ENCODE measurements at places on chromosomes 4 and X.

GRCh38 chr4:113971706-113972360 is 7.6 kb downstream of the ARSJ start:
- DNase-seq = no peak

- DNase-seq = peak; percentile 57
Measured at GRCh38 chr4:173012608-173013007, 156.0 kb upstream of the GALNT7 start.

DNA sequence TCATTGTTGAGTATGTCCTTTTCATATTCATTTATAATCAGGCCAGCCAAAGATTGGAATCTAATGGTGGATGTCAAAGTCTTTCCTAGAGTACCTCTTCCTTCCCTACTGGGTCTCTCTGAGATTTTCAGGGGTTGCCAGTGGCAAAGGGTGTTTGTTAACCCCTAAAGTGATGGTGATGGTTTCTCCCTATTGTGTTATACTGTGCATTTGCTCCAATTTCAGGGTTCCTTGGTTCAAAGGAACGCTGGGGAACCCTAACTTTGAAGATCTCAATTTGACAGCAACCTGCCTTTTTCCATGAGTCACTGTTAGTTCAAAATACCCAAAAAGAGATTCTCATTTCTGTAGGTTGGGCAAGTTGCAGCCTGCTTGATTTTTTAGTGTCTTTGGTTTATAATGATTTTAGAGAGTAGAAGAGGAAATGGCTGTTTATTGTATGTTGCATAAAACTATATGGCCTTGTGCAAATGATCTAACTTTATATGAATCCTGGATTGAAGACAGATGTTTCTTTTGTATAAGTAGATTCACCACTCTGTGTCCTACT is 23.0 kb downstream of the GAB1 start:
- DNase-seq = no peak

DNA sequence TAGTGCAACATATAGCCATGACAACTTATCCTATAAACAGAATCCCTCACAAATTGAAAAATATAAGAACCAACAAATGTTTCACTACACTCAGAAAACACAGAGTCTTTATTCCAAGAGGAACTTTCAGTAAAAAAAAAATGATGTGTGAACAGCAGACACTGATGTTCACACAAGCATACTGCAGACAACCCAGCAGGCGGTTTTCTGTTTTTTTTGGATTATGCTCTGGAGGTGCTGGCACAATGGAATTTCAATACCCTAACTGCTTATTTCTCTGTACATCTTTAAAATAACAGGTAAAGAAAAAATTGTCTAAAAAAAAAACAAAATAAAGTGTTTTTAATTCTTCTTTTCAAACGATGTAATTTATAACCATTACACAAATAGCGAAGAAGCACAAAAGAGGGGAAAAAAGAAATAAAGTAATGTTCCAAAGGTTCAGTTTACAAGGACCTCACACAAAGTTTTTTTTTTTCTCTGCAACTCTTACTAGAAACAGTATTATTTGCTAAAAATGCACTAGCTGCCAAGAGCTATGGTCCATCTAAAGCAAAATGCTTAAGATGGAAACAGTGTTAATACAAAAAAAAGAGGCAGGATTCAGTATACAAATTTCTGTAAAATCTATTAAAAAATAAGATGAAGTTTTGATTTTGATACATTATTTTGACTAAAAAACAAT is 55.3 kb downstream of the ANAPC10 start:
- no peak for DNase-seq

GRCh38 chrX:104929324-104929723 is 291.2 kb downstream of the TEX13A start:
- no peak for DNase-seq

DNA sequence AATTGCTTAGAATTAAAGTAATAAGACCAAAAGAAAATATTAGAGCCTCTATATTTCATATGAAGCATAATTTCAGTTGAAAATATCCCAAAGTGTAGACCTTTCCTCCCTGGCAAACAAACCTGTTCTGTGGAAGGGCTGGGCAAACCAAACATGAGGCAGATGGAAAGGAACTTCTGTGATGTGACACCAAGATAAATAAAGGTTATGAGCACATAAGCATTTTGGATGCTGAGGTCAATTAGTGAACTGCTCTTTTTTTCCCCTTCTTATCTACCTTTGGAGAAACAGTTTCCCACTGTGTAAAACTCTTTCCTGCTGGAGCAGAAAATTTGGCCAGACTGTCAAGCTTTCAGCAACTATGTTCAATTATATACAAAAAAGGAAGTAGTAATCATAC is 109.6 kb upstream of the STIM2 start:
- DNase-seq = no peak

GRCh38 chr4:78166622-78167021 is 109.5 kb downstream of the FRAS1 start:
- no peak for DNase-seq

GRCh38 chr4:122873821-122874593 is 47.4 kb downstream of the FGF2 start:
- DNase-seq = no peak

- peak; percentile 34 for DNase-seq
Measured at GRCh38 chr4:82031376-82031927, 342.3 kb downstream of the HNRNPD start.

DNA sequence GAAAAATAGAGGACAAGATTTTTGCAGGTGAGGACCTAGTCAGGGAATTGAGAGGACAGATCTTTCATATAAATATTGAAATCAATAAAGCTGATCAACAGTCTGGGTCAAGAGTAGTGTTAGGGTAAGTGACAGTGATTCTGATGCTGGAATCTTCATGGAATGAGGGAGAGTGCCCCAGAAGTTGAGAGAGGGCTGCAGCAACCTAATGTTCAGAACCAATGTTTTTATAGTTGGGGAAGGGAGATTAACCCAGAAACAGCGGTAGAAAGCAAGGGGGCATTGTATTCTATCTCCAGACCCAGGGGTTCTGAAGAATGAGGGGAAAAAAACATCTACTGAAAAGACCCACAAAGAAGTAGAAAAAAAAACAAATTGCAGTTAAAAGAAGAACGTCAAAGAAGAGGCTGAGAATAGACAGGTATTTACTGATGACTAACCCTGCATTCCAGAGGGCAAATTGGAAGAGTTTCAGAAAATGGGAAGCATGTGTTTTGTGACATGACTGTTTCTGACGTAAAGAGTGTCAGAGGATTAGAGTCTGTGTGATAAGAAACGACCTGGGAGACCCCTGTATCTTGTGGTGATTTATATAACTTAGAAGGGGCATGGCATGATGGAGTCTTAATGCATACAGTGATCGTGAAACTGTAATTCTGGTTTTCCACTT is 819.6 kb upstream of the EPHA5 start:
- no peak for DNase-seq

GRCh38 chr4:101329592-101329991 is 17.7 kb downstream of the PPP3CA start:
- DNase-seq = no peak

- no peak for DNase-seq
Measured at GRCh38 chr4:154781126-154781982, at the start of gene RBM46. RBM46 (plus strand) TSS chr4:154781272; CDS start chr4:154796753, 15,481 bp downstream.

DNA sequence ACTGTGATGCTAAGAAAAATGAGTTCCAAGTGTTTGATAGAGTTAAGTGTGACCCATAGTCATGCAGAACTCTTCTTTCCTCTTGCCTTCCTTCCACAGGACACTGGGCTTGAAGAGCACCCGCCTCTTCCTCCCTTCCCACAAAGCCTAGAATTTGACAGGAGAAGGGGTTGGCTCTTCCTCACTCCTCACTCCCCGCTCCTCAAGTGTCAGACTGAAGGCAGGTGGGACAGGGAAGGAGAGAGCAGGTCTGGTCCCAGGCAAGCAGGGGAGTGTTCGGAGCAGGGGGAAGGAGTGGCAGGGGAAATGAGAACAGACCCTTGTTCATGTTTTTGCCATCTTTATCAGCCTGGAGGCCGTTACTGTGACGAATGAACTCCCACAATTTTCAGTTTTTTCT is 10.7 kb downstream of the MAGED2 start:
- DNase-seq = no peak

GRCh38 chr4:851701-852430 is 25.9 kb upstream of the CPLX1 start:
- DNase-seq = no peak

DNA sequence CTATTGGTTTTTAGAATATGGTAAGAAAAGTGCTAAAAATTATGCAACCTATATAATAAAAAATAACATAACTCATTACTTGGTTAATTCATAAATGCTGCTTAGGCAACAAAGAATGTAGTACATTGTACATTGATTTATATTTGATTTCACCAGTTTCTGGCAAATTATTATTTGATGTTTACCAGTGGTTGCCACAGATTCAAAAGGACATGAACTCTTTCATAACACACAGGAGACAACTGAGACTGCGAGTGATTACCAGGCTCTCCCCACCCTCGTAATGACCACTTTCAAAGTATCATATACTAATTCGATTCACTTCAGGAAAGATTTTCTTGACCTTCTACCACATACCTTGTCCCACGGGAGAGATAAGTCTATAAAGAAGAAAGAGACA is 158.5 kb downstream of the NR3C2 start:
- DNase-seq = no peak

DNA sequence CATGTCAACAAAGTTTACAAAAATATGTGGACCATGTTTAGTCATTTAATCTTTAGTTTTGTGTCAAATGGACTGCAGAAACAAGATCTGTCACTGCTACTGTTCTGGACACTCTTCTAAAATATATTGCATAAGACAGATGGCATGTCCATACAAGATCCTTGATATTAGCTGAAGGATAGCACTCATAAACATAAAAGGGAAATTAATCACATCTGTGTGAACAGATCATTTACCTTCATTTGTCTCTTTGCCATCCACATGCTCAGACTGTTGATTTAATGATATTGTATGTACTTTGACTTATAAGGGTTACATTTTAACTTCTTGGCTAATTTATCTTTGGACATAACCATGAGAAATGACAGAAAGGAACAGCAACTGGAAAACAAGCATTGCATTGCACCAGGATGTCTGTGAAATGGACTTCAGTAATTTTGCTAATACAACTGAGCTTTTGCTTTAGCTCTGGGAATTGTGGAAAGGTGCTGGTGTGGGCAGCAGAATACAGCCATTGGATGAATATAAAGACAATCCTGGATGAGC is at the start of gene UGT2B7:
Gene UGT2B7 (plus strand): TSS at position 364 of the 546 bp plus-strand sequence. CDS start 47 bp downstream, at position 411.
- DNase-seq = no peak

DNA sequence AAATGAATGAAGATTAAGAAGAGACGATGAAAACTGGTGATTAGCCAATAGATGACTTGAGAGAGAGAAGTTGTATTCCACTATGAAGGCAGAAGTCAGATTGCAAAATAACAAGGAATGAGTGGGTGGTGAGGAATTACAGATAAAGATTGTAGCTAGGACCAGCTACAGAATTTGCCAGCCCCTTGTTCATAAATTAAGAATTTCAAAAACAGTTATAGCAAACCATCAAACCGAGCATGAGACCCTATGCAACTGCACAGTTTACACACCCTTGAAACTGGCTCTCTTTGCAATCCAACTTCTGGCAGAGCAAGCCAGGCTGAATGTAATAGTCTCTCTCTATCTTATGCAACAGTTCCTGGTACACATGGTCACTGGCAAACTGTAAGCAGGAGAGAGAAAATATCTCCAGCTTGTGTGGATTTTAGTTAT is 35.2 kb downstream of the STAP1 start:
- no peak for DNase-seq

DNA sequence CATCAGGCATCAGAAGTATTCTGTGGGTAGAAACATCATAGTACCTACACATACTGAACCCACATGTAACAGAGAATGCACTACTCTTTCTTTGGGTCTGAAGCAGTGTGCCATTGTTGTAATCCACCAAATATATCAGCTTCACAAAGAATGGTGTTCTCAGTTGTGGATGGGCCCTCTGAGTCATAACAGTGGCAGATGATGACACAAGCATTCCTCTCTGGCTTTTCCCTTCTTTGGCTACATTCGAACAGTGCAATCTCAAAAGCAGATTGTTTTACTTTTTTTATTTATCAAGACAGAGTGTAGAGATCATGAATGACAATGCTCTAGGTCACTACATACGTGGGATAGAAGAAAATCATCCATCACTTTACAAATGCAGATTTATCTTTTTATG is 247.2 kb upstream of the EPHA5 start:
- DNase-seq = no peak

DNA sequence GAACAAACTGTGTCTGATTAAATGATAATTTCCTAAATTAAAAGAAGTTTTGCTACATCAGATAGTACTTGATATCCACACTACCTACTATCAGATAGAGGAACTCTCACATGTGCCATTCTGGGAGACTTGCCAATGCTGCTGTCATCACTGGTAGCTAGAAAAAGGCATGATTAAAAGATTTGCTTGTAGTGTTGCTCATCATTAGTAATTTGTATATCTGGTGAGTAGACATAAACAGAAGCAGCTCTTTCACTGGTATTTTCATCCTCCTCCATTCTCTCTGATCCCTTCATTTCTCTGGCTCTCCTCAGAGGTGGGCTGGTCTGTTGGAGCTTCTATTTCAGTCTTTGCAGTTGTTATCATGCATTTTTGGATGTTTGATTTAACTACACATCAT is 56.0 kb downstream of the SPRY1 start:
- DNase-seq = peak; percentile 2

- DNase-seq = no peak
Measured at GRCh38 chrX:40132751-40133150, 35.0 kb upstream of the BCOR start.

GRCh38 chr4:181046809-181047208 is 1196.4 kb upstream of the TENM3 start:
- no peak for DNase-seq

GRCh38 chr4:55458164-55458563 is 62.4 kb downstream of the TMEM165 start:
- DNase-seq = no peak

GRCh38 chr4:135065366-135065765 is 863.8 kb upstream of the PABPC4L start:
- DNase-seq = no peak

- DNase-seq = no peak
Measured at GRCh38 chrX:155778844-155779553, 102.1 kb upstream of the VAMP7 start.

DNA sequence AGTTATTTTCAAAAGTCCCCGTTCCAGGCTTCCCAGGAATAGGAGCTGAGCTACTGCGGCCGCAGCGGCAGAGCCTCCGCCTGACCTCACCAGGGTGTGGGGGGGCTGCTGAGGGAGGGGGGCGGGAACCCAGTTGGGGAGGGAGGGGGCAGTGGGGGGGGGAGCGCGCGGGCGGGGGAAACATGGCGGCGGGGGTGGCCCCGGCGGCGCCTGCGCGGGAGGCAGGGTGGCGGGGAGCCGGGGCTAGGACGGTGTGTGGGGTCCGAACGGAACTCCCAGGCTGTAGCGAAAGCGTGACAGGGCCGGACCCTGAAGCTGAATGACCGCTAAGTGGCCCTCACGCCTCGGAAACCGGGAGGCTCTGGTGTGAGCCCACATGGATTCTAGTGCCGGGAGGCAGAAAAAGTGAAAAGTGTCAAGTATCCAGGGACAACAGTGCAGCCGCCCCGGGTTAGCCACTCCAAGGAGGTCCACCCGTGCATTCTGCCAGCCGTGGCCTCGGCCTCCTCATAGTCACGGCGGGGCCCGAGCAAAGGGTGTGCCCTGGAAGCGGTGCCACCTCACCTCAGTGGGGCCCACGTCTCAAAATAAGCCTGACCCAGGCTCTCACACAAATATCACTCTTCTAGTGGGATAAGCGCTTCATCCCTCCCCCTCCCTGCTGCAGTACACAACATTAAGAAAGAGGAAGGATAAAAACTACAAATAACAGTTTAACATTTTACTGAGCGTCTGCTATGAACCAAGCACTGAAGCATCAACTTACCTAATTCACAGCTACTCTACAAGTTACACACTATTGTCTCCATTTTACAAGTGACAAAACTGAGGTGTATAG is at the start of gene KLHL13:
Gene KLHL13 (minus strand): TSS at position 98 of the 838 bp plus-strand sequence. CDS start 88,337 bp downstream, outside the sequence.
- DNase-seq = peak; percentile 26

Data from cerebellum (tissue), 4 donors.